Ovary (tissue), 10 donors: ENCODE measurements at places on chromosomes 1 and 21. TPM values are rescaled to one million over a fixed set of nuclear protein-coding genes. Genes with fewer than 3 reads are reported as not detected.

GRCh38 chr1:83682132-83682531, 316.8 kb downstream of the TTLL7 start:
- no peaks in the 10 kb centered on the region for H3K36me3 ChIP-seq
- no peak for DNase-seq
- no peaks in the 10 kb centered on the region for H3K27me3 ChIP-seq
- no peak overlapping the region for H3K4me3 ChIP-seq
- no peak overlapping the region for H3K27ac ChIP-seq

- DNase-seq, result no peak
- H3K36me3 ChIP-seq, result no peaks in the 10 kb centered on the region
- H3K4me1 ChIP-seq, result no peaks in the 10 kb centered on the region
- no peak overlapping the region for H3K4me3 ChIP-seq
Observed at GRCh38 chr1:93339171-93339697, 6.5 kb upstream of the DR1 start.

- no peaks in the 10 kb centered on the region for H3K36me3 ChIP-seq
- H3K27me3 ChIP-seq, result no peaks in the 10 kb centered on the region
- no peak overlapping the region for H3K4me3 ChIP-seq
- DNase-seq, result no peak
- peaks cover 27% of the 10 kb centered on the region for H3K4me1 ChIP-seq
- H3K27ac ChIP-seq, result peak overlapping the region; percentile 34
Observed at GRCh38 chr1:16386454-16387113, 19.5 kb downstream of the SZRD1 start.

DNA sequence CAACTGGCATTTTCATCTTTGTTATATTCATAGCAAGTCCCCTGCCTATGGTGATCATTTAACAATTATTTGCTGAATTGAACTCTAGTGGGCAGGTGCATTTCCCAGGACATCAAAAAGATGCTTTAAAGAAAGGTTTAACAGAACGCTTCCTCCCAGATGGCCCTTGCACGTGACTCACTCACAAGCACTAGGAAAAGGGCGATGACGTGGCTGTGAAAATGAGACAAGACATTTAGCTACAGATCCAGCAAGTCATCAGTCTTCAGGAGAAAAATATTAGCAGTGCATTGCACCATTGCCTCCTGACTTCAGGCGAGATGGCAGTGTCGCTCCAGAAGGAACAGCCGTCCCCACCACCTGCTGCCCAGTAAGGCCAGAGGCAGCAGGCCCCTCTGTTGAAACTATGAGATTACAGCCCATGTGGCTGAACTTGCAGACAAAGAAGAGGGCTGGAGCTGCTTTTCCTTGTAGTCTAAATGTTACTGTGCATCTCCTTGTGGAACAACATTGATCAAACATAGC, 37.2 kb downstream of the DSCAM start:
- no peaks in the 10 kb centered on the region for H3K4me1 ChIP-seq
- no peaks in the 10 kb centered on the region for H3K36me3 ChIP-seq
- H3K4me3 ChIP-seq, result no peak overlapping the region
- no peaks in the 10 kb centered on the region for H3K27me3 ChIP-seq
- no peak for DNase-seq

GRCh38 chr1:24966724-24967346, 36.8 kb upstream of the RUNX3 start:
- no peak overlapping the region for H3K27ac ChIP-seq
- no peak overlapping the region for H3K4me3 ChIP-seq
- no peaks in the 10 kb centered on the region for H3K4me1 ChIP-seq
- no peaks in the 10 kb centered on the region for H3K27me3 ChIP-seq

GRCh38 chr21:15703932-15704331, 25.9 kb upstream of the USP25 start:
- H3K27me3 ChIP-seq, result no peaks in the 10 kb centered on the region
- no peak overlapping the region for H3K4me3 ChIP-seq
- H3K4me1 ChIP-seq, result no peaks in the 10 kb centered on the region

DNA sequence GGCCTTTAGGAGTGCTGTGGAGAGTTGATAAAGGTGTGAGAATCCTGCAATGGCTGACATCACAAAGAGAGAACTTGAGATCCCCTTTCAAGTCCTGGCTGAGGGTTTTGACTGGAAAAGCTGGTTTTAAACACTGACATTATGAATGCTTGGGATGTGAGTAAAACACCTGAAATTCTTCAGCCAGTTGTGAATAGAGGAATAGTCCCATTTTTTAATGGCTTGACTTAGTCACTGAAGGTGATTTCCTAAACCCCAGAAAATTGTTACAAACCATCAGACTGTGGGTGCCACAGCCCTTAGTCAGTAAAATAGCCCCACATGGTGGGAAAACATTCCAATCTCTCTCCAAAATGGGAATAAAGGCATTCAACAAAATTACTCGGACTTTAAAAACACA, 107.7 kb upstream of the LMO4 start:
- no peak overlapping the region for H3K4me3 ChIP-seq
- no peak for DNase-seq
- no peaks in the 10 kb centered on the region for H3K4me1 ChIP-seq
- H3K27ac ChIP-seq, result no peak overlapping the region
- H3K27me3 ChIP-seq, result no peaks in the 10 kb centered on the region

- H3K4me3 ChIP-seq, result no peak overlapping the region
- H3K27me3 ChIP-seq, result no peaks in the 10 kb centered on the region
- DNase-seq, result no peak
- no peak overlapping the region for H3K27ac ChIP-seq
- peaks cover 7% of the 10 kb centered on the region for H3K4me1 ChIP-seq
- H3K36me3 ChIP-seq, result no peaks in the 10 kb centered on the region
Observed at GRCh38 chr1:227547310-227548118, 15.8 kb upstream of the ZNF678 start.

DNA sequence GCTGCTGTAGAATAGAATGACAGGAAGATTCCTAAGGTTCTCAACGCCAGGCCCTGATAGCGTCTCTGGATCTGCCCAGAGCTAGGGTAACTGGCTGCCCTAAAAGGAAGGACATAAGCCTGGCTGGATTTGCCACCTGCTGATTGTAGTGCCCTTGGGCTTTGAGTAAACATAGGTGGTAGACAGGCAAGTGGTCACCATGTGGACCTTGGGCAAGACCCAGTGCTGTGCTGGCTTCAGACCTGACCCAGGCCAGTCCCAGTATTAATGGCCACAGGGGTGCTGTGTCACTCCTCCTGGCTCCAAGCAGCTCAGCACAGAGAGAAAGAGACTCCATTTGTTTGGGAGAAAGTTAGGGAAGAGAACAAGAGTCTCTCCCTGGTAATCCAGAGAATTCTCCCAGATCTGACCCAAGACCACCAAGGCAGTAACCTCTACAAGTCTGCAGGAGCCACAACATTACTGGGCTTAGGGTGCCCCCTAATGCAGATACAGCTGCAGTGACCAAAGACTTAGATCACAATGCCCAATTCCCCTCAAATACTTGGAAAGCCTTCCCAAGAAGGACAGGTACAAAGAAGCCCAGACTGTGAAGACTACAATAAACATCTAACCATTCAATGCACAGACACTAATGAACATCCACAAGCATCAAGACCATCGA, 44.5 kb downstream of the PHTF1 start:
- no peaks in the 10 kb centered on the region for H3K4me1 ChIP-seq
- DNase-seq, result no peak
- no peak overlapping the region for H3K27ac ChIP-seq

- no peaks in the 10 kb centered on the region for H3K36me3 ChIP-seq
- no peak overlapping the region for H3K4me3 ChIP-seq
- peak; percentile 43 for DNase-seq
- no peaks in the 10 kb centered on the region for H3K27me3 ChIP-seq
- no peak overlapping the region for H3K27ac ChIP-seq
Observed at GRCh38 chr1:13807209-13807608, 107.2 kb downstream of the PRDM2 start.

GRCh38 chr1:150299716-150300115, 6.1 kb downstream of the MRPS21 start:
- no peak overlapping the region for H3K27ac ChIP-seq
- no peak for DNase-seq
- H3K4me1 ChIP-seq, result no peaks in the 10 kb centered on the region
- no peaks in the 10 kb centered on the region for H3K36me3 ChIP-seq
- no peak overlapping the region for H3K4me3 ChIP-seq

DNA sequence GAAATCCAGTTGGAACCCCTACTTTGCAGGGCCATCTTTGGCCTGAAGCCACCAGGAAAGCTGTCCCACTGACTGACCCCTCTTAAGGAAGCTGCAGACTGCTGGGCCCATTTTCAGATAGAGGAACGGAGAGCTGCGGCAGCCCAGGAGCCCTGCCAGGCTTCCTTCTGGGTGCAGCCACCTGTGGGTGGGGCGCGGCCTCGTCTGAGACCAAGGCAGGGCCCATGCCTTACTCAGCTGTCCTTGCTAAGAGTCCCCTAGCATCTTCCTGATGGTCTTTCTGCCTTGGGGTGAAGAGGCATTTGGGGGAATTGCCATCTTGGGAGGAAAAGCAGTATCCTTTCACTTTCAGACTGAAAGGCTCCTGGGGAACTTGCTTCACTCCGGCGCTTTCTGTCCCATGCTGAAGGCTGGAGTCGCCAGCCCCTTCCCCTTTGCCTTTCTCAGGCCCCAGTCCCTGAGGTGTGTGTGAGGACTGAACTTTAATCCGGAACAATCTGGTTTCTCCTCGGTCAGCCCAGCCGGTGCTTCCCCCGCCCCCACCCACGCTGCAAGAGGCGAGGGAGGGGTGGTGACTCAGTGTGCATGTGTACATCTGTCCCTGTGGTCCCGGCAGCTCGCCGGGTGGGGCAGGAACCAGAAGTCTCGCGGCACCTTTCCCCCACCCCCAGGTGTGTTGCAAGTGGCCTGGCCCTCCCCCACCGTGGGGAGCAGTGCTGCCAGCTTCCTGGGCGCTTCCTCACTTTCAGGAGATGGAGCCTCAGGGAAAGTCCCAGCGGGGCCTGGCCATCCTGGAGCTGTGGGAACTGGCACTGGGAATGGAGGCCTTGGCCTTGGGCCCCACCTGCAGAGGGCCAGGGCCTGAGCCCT, 5.1 kb downstream of the ZC3H12A start:
- H3K36me3 ChIP-seq, result no peaks in the 10 kb centered on the region
- H3K27ac ChIP-seq, result peak overlapping the region; percentile 54
- H3K4me1 ChIP-seq, result peaks cover 36% of the 10 kb centered on the region
- H3K4me3 ChIP-seq, result peak overlapping the region; percentile 5

GUCA2B gene
- total RNA-seq, result not detected

PRR9 gene
- total RNA-seq, result not detected

AIM2 gene
- total RNA-seq, result not detected
